ENCODE measurements at places on chromosomes 7 and 10.
A peak's percentile ranks its signal among the peaks of the same experiment; 100 is the strongest.

GRCh38 chr10:98994030-98994429 lies 241.6 kb downstream of the HPSE2 start:
- no peak for DNase-seq

GRCh38 chr7:115435178-115435577 lies 513.3 kb downstream of the MDFIC start:
- DNase-seq = no peak

- DNase-seq = no peak
These were observed 11.1 kb upstream of the CUL1 start for GRCh38 chr7:148687555-148687954.

DNA sequence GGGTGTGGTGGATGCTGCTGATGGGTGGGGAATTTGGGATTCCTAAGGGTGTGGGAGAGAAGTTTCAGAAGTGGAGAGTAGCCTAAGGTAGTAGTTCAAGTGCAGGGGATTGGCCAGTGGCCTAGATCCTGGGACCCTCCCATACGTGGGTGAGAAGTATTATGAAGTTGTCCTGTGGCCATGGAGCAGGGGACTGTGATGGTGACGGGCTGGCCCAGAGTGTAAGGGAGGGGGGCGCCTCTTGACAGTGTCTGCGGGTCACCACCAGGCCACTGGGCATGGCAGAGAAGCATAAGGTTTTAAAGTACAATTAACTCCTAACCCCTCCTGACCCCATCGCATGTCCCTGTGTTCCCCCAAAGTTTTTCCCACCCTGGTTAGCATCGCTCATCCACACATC lies 70.2 kb downstream of the RBM33 start:
- DNase-seq = no peak

- no peak for DNase-seq
These were observed 32.3 kb upstream of the DNAJB12 start for GRCh38 chr10:72386916-72387586.

DNA sequence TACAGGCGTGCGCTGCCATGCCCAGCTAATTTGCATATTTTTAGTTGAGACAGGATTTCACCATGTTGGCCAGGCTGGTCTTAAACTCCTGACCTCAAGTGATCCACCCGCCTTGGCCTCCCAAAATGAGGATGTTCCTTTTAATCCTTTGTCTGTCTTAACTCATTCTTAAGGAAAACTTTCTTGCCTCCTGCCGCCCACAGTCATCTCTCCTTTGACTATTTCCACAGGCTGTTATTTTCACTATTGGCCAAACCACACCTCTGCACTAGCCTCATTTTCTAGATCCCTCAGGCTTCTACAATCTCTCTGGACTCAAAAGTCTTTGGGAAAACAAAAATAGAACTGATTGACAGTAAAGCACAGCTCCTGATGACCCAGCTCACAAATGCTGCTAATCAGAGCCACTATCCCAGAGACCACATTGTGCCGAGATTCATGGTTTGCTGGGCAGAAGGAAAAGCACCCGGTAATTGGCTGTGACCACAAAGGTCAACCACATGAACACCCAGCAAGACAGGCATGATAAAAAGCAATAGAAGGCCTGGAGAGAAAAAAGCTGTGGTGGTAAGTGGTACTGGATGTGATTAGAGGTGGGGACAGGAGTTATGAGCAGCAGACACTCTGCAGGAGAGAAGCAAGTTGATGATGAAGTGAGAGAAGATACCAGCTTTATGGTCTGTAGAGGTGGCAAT lies 44.1 kb upstream of the ZNRF2 start:
- DNase-seq = no peak

- DNase-seq = no peak
These were observed 12.1 kb upstream of the PDGFA start for GRCh38 chr7:531777-532176.

- no peak for DNase-seq
These were observed 34.2 kb downstream of the TFPI2 start for GRCh38 chr7:93856323-93856722.

GRCh38 chr7:20958572-20958971 lies 171.9 kb upstream of the SP8 start:
- DNase-seq = no peak

GRCh38 chr10:88437411-88437810 lies 145.7 kb downstream of the RNLS start:
- no peak for DNase-seq

DNA sequence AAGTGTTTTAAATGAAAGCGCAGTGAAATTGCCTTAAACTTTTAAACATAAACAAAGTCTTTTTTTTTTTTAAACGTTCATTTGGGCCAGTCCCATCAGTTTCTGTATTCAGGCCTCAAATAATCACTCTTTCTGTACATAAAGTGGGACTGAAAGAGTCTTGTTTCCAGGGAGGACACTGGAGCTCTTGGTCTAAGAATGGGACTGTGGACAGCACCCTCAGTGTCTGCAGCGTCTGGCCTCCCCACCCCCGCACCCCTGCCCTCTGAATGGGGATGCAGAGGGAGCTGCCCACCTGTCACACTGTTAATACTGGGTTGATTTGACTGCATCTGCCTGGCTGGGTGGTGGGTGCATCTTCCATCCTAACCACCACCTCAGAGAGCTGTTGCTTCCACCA lies 5.2 kb downstream of the ZNF365 start:
- DNase-seq = no peak

- no peak for DNase-seq
These were observed 370 bp downstream of the TMEM60 start for GRCh38 chr7:77797734-77798393.

DNA sequence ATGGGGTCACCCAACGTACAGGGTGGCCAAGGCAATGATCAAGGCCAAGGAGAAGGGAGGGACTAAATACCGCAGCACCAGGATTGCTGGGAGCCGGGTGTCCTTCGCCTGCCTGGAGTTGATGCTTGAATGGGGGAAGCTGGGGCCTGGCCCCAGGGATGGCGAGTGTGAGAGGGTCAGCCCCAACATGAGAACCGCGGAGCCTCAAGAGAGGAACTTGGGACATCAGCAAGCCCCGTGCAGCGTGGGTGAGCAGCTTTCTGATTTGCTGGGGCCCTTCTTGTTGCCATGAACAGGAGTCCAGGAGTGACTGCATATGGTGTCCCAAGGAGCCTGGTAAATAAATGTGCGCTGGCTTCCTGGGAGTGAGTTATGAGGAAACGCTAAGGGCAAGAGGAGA lies 72.8 kb upstream of the PITRM1 start:
- no peak for DNase-seq

DNA sequence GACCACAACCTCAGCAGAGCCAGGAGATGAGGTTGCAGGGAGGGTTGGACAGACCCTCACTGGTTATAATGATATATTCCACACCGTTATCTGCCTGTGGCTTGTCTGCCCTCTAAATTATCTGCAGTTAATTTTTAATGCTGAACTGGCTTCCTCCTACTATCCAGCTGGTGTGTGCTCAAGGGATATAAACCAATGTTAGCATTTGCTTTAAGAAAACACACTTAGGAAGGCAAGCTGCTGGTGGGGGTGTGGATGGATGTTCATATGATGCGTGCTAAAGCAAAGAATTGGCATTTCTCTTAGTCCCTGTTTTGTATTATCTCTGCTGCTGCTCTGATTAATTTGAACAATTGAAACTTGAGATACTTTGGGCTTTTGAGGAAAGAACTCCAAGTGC lies 132.2 kb upstream of the NPVF start:
- DNase-seq = no peak

DNA sequence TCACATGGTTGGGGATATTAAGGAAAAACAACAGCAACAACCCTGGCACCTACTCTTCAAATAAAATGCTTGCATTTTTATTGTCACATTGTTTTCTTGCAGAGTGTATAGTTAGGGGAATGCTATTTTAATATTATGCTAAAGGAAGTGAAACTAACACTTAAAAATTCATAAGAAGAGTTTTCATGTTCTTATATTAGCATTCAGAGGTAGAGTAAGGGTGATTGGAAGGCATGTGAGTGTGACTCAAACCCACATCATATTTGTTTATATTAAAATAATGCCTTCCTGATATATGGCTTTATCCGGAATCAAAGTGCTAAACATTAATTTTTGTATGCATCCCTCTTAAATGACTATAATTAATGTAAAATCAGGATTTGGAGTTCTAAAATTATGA lies 59.8 kb upstream of the TES start:
- DNase-seq = no peak

GRCh38 chr7:10708447-10708846 lies 265.2 kb upstream of the PHF14 start:
- DNase-seq = peak; percentile 73

DNA sequence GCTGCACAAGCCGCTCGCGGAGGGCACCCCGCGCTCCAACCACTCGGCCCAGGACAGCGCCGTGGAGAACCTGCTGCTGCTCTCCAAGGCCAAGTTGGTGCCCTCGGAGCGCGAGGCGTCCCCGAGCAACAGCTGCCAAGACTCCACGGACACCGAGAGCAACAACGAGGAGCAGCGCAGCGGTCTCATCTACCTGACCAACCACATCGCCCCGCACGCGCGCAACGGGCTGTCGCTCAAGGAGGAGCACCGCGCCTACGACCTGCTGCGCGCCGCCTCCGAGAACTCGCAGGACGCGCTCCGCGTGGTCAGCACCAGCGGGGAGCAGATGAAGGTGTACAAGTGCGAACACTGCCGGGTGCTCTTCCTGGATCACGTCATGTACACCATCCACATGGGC lies 50.0 kb downstream of the FIGNL1 start:
- DNase-seq = no peak

GRCh38 chr10:131536676-131537075 lies 225.2 kb upstream of the TCERG1L start:
- no peak for DNase-seq

DNA sequence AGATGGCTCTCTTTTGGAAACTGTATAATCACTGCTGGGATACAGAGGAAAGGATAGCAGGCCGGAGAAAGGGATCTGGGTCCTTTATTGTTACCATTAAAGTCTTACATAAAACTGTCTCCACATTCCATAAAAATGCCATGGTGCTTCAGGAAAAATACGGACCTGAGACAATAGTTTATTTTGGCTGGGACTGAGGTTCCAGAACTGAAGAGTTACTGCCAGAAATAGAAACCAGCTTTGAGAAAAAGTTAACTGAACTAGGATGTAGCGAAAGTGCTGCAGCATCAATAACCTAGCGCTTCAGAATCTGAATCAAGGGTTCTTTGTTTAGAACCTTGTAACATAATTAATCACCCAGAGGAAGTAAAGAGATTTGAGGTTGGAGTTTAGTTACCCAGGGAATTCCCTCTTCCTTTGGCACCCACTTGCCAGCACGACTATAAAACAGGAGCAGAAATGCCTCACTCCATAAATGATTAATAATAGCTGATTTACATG lies 38.0 kb downstream of the MEOX2 start:
- DNase-seq = no peak

DNA sequence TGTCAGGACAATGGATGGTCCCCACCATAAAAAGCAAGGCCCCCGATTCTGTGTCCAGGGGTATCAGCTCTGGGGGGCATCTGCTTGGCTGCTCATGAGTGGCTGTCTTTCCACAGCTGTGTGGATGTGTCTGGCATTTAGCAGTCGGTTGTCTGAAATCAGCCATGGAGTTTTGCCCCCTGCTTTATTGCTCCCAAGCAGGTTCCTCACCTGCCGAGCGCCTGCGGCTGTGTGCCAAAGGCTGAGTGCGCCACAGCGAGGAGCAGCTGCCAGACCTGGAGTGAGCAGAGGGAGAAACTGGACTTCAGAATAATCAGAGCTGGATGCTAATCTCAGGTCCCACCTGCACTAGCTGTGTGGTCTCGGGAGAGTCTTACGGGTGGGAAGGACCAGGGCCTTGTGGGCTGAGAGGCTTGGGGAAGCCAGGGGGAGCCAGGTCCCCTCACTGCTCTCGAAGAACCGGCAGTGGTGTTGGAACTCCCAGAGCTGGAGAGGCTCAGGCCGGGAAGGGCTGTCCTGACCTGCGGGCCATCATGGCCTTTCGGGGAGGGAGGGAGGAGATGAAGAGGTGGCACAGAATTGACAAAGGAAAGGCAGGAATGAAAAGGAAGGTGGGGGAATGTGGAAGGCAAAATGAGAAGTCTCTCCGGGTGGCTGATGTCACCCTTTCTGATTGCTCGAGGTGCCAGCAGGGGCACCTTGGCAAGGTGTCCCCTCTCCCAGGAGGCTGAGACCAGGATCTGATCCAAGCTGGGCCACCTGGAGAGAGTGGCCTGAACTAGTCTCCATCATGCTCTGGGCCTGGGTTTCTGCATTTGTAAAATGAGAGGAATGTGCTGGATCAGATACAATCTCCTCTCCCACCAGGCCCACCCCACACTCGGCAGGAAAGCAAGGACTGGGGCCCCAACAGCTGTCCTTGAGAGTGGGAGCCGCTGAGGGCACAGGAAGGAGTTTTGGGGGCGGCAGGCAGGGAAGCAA lies 30.2 kb upstream of the LEP start:
- no peak for DNase-seq

DNA sequence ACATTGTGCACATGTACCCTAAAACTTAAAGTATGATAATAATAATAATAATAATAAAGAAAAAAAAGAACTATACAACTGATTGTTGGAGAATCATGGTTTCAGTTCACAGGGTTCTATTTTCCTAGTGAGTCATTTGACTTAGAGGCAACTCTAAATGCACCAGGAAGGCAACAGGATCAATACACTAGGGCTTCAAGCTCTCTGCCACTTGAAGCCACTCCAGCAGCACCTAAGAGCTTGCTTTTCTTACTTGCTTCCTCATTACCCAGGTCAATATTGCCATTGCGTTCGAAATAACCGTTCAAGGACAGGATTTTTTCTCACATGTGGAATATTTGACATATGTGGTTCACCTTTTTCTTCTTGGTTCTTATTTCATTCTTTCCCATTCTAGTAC lies 189.7 kb downstream of the GRM3 start:
- DNase-seq = no peak

GRCh38 chr7:128281605-128282380 lies 40.7 kb downstream of the LEP start:
- DNase-seq = no peak

GRCh38 chr7:99219185-99219767 lies 11.4 kb upstream of the KPNA7 start:
- no peak for DNase-seq

GRCh38 chr7:28104041-28104541 lies 76.5 kb downstream of the JAZF1 start:
- DNase-seq = no peak

DNA sequence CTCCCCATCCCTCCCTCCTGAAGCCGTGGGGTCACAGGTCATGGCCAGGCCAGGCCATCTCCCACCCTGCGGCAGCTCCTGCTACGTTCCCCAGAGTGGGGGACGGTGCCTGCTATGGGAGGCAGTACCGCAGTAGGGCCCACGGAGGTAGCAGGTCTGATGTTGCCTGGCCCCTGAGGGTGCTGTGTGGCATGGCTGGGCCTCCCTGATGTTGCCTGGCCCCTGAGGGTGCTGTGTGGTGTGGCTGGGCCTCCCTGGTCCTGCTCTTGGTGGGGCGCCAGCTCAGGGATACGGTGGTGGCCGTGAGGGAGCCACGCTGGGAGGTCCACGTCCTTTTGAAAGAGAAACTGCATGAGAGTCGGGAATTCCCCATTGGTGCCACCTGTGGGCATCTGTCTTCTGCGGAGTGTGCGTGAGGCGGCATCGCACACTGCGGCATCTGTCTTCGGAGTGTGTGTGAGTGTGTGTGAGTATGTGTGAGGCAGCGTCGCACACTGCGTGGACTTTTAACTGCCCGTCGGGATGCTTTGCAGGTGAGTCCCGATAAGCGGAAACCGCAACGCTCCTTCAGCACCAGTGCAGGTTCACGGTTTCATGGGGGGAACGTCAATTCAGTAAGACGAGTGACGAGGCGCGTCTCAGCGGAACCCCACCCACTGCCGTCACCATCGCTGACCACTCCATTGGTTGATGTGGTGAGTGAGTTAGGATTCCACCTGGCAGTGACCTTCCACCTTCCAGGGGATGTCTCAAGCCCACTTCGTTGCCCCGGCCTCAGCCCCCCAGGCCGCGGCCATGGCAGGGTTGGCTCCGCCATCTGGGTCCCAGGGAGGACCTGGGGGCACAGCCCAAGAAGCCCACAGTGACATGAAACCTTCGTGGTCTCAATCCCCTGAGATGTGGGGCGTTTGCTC lies 51.2 kb upstream of the CFAP46 start:
- no peak for DNase-seq
